Activated naive CD8-positive, alpha-beta T cell treated with anti-CD3 and anti-CD28 coated beads, Interleukin-2, amount 50 U/mL, for 24 hours (primary cell): ENCODE measurements at places on chromosomes 1 and 21.
A peak's percentile ranks its signal among the peaks of the same experiment; 100 is the strongest.

GRCh38 chr1:240843798-240844197, 231.8 kb upstream of the GREM2 start:
- no peaks in the 10 kb centered on the region for H3K27me3 ChIP-seq
- DNase-seq = no peak
- H3K4me3 ChIP-seq = no peak overlapping the region

GRCh38 chr1:7916501-7916830, 24.2 kb downstream of the TNFRSF9 start:
- no peaks in the 10 kb centered on the region for H3K27me3 ChIP-seq
- H3K36me3 ChIP-seq = peaks cover 60% of the 10 kb centered on the region
- DNase-seq = no peak
- H3K4me1 ChIP-seq = peaks cover 91% of the 10 kb centered on the region

DNA sequence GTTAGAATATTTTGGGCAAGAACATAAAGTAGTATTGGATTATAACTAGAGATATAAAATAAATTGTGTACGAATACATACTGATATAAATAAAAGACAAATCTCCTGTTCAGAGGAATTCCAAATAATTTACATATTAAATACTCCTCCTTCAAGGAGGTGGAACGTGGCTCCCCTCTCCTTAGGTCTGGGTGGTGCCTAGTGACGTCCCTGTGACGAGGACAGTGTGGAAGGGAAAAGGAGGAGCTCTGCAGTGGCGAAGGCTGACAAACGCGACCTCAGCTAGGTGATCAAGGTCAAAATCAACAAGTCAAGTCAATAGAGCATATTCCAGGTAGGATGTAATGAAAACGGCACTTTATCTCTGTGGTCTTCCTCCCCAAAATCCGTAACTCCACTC, 310.0 kb downstream of the SMYD3 start:
- DNase-seq = no peak
- no peaks in the 10 kb centered on the region for H3K36me3 ChIP-seq
- no peak overlapping the region for H3K4me3 ChIP-seq
- H3K27ac ChIP-seq = no peak overlapping the region
- H3K27me3 ChIP-seq = no peaks in the 10 kb centered on the region
- H3K4me1 ChIP-seq = no peaks in the 10 kb centered on the region

- no peaks in the 10 kb centered on the region for H3K27me3 ChIP-seq
- H3K27ac ChIP-seq = no peak overlapping the region
- H3K4me1 ChIP-seq = no peaks in the 10 kb centered on the region
- H3K4me3 ChIP-seq = no peak overlapping the region
Observed at GRCh38 chr21:33787431-33787830, 128.2 kb downstream of the ATP5PO start.

- no peaks in the 10 kb centered on the region for H3K27me3 ChIP-seq
- no peak overlapping the region for H3K4me3 ChIP-seq
- H3K27ac ChIP-seq = no peak overlapping the region
- no peaks in the 10 kb centered on the region for H3K36me3 ChIP-seq
- DNase-seq = no peak
Observed at GRCh38 chr1:189313488-189313887, 1164.2 kb downstream of the BRINP3 start.

GRCh38 chr1:64686828-64687724, 57.8 kb upstream of the RAVER2 start:
- H3K27ac ChIP-seq = no peak overlapping the region
- peak; percentile 8 for DNase-seq
- no peak overlapping the region for H3K4me3 ChIP-seq
- no peaks in the 10 kb centered on the region for H3K4me1 ChIP-seq
- no peaks in the 10 kb centered on the region for H3K36me3 ChIP-seq

DNA sequence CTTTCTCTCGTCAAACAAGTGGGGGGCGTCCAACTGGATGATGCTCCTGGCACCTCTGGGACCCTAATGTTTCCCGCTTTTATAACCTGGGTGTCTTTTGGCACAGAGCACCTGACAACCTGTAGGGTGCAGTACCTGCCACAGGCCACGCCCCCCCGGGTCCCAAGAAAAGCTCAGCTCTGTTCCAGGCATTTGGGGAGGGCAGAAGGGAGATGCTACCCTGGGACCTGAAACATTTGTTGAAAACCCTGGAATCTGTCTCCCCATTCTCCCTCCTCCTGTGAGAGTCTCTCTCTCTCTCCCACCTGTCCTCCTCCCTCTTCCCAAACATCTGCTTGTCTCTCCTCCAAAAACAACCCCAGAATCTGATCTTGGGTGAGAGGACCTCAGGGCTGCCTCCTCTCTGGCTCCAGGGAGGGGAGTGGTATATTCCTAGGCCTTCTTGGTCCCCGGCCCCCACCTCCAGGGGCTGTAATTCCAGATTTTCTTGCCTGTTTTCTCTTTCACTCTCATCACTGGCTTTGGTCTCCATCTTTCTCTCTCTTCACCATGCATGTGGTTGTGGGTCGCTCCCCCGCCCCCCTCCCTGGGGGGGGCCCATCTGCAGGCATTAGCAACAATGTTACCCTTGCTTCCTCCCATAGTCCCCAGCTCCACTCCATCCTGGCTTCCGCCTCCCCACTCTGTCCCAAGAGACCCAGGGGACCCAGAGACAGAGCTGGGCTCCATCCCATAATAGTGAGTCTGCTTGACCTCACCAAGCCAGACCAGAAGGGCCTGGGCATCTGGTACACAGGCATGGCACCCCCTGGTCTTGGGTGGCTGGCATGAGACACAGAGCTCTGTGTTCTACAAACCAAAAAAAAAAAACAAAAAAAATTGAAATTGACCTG, 4.1 kb downstream of the AHDC1 start:
- H3K4me1 ChIP-seq = peaks cover 12% of the 10 kb centered on the region
- no peak overlapping the region for H3K27ac ChIP-seq
- peaks cover 2% of the 10 kb centered on the region for H3K27me3 ChIP-seq
- H3K4me3 ChIP-seq = no peak overlapping the region

GRCh38 chr1:150560576-150561253, 11.5 kb downstream of the ADAMTSL4 start:
- peak overlapping the region; percentile 86 for H3K4me3 ChIP-seq
- no peaks in the 10 kb centered on the region for H3K36me3 ChIP-seq
- peaks cover 48% of the 10 kb centered on the region for H3K4me1 ChIP-seq
- H3K27me3 ChIP-seq = no peaks in the 10 kb centered on the region
- peak overlapping the region; percentile 98 for H3K27ac ChIP-seq
- peak; percentile 92 for DNase-seq

DNA sequence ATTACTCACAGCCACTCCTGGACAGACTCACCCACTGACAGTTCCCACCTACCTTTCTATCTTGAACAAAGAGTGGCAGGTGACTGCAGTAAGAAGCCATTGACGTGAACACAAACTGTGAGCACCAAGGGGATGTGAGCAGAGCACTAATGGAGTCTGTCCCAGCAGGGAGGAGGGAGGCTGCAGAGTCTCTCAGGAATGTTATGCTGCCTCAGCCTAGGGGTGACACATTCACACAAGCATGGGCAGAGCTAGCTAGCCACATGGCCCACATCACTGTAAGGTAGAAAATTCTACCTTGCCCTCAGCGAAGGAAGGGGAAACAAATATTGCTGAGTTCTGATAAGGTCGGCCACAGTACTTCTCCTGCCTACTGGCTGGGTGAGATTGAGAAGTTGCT, 56.8 kb upstream of the PTGFRN start:
- H3K27ac ChIP-seq = no peak overlapping the region
- no peak for DNase-seq
- H3K36me3 ChIP-seq = no peaks in the 10 kb centered on the region
- no peak overlapping the region for H3K4me3 ChIP-seq
- no peaks in the 10 kb centered on the region for H3K27me3 ChIP-seq
- peaks cover 40% of the 10 kb centered on the region for H3K4me1 ChIP-seq

DNA sequence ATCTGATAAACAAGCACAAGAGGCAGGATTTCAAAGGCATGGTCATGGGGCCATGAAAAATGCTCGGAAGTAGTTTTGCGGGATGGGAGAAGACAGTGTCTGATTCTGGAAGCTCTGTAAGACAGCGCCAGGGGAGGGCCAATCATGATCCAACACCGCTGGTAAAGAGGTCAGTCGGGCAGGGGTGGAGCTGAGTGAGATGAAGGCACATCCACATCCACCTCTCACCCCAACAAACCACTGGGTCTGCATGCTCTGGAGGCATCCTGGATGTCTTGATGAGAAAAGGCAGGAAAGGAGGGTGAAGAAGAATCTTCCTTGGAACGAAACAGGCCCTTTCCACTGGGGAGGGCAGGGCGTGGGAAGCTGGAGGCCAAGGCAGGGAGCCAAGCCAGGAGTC, 288.3 kb downstream of the PCP4 start:
- no peaks in the 10 kb centered on the region for H3K27me3 ChIP-seq
- H3K36me3 ChIP-seq = no peaks in the 10 kb centered on the region
- DNase-seq = no peak
- no peak overlapping the region for H3K4me3 ChIP-seq
- no peak overlapping the region for H3K27ac ChIP-seq
- no peaks in the 10 kb centered on the region for H3K4me1 ChIP-seq

- peak overlapping the region; percentile 99 for H3K4me3 ChIP-seq
- peaks cover 54% of the 10 kb centered on the region for H3K4me1 ChIP-seq
- peak; percentile 63 for DNase-seq
- H3K36me3 ChIP-seq = peaks cover 41% of the 10 kb centered on the region
Observed at GRCh38 chr1:28737307-28738132, 780 bp downstream of the YTHDF2 start.

DNA sequence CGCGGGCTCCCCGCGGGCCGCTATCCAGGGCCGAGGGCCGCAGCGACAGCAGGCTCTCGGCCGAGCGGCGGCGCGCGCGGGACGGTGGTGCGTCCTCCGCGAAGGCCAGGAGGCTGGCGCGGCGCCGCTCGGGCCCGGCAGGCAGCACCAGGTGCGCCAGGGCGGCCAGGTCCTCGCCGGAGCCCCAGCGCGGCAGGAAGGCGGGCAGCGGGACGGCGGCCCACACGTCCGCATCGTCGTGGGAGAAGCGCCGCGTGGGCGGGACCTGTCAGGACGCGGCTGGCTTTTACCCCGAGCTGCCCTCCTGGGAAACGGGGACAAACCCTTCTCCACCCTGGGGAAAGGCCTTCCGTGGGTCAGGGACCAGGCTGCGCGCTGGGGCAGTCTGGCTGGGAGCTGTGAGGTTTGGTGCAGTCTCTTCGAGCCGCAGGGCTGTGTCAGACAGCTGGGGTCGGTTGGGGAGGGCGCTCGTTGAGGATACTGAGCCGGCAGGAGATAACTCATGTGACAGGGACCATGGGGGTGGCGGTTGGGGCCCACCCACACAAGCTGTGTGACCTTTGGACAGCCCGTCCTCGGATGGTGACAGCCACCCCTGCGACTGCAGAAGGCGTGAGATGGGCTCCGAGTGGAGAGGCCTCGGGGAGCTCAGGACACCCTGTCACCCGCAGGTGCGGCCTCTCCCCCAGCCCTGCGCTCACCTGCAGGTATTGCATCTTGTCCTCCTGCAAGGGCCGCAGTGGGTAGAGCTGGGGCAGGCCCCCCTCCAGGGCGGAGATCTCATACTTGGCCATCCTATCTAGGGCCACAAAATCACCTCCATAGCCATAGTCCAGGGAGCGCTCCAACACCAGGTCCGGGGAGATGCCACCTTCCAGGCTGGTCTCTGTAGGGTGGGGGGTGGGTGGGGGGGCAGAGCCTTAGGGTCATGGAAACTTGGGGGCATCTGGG, 6.0 kb downstream of the HES3 start:
- H3K4me3 ChIP-seq = no peak overlapping the region
- H3K27me3 ChIP-seq = peaks cover 35% of the 10 kb centered on the region
- H3K27ac ChIP-seq = no peak overlapping the region
- H3K36me3 ChIP-seq = no peaks in the 10 kb centered on the region
- DNase-seq = no peak

- H3K27ac ChIP-seq = no peak overlapping the region
- H3K36me3 ChIP-seq = no peaks in the 10 kb centered on the region
- peaks cover 7% of the 10 kb centered on the region for H3K27me3 ChIP-seq
- no peak for DNase-seq
- no peak overlapping the region for H3K4me3 ChIP-seq
- H3K4me1 ChIP-seq = no peaks in the 10 kb centered on the region
Observed at GRCh38 chr1:48571303-48571987, 99.4 kb upstream of the SPATA6 start.

- peaks cover 2% of the 10 kb centered on the region for H3K27me3 ChIP-seq
- H3K4me1 ChIP-seq = peaks cover 7% of the 10 kb centered on the region
- DNase-seq = no peak
- H3K4me3 ChIP-seq = peak overlapping the region; percentile 7
Observed at GRCh38 chr21:43842742-43843141, 22.3 kb upstream of the AGPAT3 start.

DNA sequence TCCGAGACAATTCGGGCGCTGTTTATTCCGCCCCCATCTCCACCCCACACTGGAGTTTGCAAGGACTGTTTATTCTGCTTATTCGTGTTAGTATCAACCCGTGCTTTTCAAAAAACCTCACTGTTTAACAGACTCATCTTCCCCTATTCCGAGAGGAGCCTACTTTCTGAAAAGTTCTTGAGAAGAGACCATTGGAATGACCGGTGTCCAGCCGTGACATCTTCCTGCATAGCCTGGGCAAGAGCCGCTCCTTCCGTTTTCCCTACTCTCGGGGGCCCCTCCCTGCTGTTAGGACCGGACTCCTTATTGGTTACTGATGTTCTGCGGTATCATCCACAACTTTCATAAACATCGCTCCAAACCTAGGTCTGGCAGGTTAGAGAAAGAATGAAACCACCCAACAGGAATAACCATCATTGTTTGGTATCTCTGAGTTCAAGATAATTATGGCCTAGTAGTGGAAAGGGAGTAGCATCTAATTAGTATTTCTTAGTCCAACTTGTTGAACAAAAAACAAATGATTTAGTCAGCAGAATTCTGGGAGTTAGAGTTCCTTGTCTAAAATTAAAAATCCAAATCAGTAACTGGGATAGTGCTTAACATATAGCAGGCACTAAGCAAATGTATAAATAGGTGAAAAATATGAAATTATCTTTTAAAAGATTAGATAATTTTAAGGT, 837 bp downstream of the STXBP3 start:
- DNase-seq = peak; percentile 54
- peaks cover 12% of the 10 kb centered on the region for H3K36me3 ChIP-seq

- peaks cover 4% of the 10 kb centered on the region for H3K27me3 ChIP-seq
- H3K36me3 ChIP-seq = no peaks in the 10 kb centered on the region
- H3K27ac ChIP-seq = peak overlapping the region; percentile 92
- H3K4me1 ChIP-seq = peaks cover 37% of the 10 kb centered on the region
Observed at GRCh38 chr1:93846992-93847810, 31.8 kb downstream of the DNTTIP2 start.

DNA sequence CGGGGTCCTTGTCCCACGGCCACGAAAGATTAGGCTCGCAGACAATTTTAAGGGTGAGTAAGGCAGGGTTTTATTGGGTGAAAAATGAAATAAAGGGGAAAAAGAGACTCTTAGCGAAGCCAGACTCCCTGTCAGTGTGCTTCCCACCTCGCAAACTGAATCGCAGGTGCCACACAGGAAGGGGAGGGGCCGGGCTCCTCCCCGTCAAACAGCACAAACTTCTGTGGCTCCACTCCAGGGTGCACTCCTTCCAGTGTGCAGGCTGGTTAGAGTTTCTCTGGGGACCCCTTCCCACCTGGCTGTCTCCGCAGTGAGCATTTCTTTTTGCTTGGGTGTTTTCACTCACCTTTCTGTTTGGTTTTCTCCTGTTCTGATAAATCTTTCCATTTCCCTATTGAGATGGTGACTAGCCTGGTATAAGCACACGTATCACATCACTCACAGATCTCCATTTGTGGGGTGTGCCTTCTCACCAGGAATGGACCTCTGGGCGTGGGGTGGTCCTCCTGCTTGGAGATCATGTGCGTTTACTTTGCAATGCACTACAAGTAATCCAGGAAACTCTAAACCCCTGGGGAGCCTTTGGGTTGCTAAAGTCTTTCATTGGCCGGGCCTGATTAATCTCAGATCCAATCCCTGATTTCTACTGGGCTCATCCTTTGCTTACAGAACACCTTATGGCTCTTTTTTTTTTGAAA, 37.6 kb upstream of the GALNT2 start:
- H3K36me3 ChIP-seq = no peaks in the 10 kb centered on the region
- no peak overlapping the region for H3K27ac ChIP-seq
- H3K4me1 ChIP-seq = peaks cover 19% of the 10 kb centered on the region
- DNase-seq = no peak
- no peak overlapping the region for H3K4me3 ChIP-seq
